Spleen (tissue), 13 donors: ENCODE measurements at places on chromosomes 2 and 18.

GRCh38 chr2:54979321-54980044 lies 70.8 kb downstream of the RTN4 start:
- DNase-seq, result no peak

GRCh38 chr2:28716265-28716865 lies 35.3 kb upstream of the PPP1CB start:
- DNase-seq, result peak; percentile 46

DNA sequence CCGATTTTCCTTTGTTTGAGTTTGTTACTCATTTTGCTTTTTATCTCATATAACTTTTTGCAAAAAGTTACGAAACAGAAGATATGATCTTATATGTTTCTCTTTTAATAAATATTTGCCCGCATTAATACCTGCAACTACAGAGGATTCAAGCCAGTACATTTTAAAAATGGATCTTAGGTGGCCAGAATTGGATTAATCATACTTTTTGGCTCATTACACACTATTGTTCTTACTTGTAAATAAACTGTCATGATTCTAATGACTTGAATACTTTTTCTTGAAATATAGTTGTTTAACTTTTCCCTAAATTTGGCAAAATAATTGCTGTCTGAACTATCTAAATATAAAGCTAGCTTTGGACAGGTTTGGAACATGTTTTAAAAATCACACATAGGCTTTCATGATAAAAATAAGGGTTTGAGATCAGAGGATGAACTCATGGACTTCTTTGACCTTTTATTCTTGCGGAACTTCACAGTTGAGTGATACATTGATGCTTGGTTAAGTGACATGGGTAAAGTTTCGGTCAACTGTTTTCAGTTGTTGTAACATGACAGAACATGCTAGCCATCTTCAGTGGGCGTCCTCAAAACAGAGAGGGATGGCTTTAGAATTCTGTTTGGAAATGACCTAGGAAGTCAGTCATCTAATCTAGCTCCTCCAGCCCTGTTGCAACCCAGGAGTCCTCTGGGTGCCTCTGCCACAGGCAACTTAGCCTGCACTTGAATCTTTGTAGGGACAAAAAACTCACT lies 44.5 kb downstream of the LTBP1 start:
- no peak for DNase-seq

DNA sequence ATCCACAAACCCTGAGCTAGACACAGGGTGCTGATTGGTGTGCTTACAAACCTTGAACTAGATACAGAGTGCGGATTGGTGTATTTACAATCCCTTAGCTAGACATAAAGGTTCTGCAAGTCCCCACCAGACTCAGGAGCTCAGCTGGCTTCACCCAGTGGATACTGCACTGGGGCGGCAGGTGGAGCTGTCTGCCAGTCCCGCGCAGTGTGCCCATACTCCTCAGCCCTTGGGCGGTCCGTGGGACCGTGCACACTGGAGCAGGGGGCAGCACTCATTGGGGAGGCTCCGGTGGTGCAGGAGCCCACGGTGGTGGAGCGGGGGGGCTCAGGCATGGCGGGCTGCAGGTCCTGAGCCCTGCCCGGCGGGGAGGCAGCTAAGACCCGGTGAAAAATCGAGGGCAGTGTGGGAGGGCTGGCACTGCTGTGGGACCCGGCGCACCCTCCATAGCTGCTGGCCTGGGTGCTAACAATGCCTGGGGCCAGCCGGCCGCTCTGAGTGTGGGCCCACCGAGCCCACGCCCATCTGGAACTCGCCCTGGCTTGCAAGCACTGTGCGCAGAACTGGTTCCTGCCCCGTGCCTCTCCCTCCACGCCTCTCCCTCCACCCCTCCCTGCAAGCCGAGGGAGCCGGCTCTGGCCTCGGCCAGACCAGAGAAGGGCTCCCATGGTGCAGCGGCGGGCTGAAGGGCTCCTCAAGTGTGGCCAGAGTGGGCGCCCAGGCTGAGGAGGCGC lies 75.6 kb downstream of the MOB4 start:
- no peak for DNase-seq

DNA sequence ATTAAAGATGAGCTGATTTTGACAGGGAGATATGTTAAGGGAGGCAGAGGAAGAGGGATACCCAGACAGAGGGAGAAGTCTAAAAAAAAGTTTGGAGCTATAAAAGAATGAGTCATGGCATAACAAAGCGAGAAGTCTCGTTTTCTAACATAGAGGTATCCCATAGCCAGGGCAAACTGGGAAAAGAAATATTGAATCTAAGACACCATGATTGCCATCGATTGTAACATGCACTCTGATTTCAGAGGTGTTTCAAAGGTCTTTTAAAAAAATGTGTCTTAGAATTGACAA lies 110.7 kb downstream of the MDH1 start:
- DNase-seq, result no peak

DNA sequence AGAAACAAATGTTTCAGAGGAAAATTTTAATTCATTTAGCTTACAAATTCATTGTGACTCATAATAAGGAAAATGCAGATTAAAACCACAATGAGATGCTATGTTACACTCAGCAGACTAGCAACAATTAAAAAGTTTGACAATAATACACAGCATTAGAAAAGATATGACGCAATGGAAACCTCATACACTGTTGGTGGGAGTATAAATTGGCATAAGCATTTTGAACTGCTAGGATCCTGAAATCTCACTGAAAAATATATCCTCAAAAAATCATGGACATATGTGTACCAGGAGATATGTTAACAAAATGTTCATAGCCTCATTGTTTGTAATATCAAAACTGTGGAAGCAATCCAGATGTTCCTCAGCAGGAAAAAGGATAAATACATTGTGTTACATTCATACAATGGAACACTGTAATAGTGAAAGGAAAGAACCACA lies 13.7 kb downstream of the CALCRL start:
- DNase-seq, result no peak

GRCh38 chr2:88074854-88075292 lies 7.2 kb downstream of the SMYD1 start:
- DNase-seq, result no peak
